ENCODE measurements at places on chromosomes 16 and 17. TPM values are rescaled to one million over a fixed set of nuclear protein-coding genes. Genes with fewer than 3 reads are reported as not detected.

SMIM36 gene
- polyA plus RNA-seq = not detected

- DNase-seq = no peak
These were observed 53.1 kb downstream of the HS3ST3B1 start for GRCh38 chr17:14353861-14354474.

- DNase-seq = peak; percentile 95
These were observed at the start of gene SUPT4H1 for GRCh38 chr17:58351831-58352595. Gene SUPT4H1 (minus strand): TSS chr17:58352201. CDS start chr17:58352135, 66 bp downstream.

CHRNE gene
- 0.13 TPM for polyA plus RNA-seq

DNA sequence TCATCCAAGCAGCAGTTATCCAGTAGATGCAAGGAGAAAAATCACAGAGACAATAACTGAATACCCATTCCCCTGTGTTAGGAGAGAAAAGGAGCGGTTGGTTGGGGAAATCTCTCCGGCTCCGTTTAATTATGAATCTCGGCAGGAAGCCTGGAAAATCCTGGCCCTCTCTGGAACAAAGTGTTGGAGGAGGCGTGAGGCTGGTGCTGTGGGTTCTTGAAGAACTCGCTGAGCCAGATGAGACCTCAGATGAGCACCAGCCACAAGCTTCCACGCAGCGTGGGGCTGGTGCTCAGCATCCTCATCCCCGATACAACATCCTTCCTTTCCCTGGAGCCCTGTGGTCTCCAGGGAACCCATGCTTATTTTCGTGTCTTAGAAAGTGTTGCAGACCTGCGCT lies 39.7 kb downstream of the CACNG4 start:
- DNase-seq = no peak

DNA sequence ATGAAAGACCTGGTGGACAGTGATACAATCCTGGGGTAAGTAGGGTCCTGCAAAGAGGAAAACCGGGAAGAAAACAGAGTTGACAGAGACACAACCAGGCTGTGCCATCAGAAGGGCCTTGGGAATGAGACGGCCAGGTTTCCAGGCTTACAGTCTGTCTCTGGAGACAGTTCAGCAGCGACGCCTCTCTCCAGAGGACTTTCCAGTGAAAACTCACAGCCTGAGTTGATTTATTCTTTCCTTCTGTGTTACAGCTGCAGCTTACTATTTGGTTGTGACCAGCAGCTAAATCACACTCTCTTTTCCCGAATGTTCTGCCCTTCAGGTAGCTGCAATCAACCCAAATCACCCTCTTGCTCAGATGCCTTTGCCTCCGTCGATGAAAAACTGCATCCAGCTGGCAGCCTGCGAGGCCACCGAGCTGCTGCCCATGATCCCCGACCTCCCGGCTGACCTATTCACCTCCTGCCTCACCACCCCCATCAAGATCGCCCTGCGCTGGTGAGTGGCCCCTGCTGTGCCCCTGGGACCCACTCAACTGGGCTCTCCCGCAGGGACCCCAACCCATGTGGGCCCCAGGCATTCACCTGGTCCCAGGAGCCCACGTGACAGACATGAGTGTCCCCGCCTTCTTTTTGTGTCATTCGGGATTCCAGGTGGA lies 209.2 kb downstream of the RPTOR start:
- no peak for DNase-seq

DNA sequence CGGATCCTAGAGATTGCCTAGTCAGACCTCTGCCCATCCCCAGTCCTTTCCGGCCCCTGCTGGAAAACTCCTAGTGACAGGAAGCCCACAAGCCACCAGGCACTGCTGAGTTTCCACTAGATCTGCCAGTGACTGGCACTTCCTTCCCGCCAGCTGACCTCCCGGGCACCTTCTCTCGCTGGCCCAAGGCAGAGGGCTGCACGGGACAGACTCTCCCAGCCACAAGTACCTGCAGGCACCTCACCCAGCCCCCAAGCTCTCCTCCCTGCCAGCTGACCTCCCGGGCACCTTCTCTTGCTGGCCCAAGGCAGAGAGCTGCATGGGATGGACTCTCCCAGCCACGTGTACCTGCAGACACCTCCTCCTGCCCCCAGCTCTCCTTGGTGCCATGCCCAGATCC lies 66.3 kb upstream of the DOC2B start:
- no peak for DNase-seq

GRCh38 chr16:86571530-86571915 lies 4.9 kb downstream of the FOXC2 start:
- no peak for DNase-seq

GRCh38 chr16:397135-397661 lies at the start of gene NME4:
Gene NME4 (plus strand): TSS chr16:397199. CDS start chr16:397223, 24 bp downstream.
- DNase-seq = no peak

DNA sequence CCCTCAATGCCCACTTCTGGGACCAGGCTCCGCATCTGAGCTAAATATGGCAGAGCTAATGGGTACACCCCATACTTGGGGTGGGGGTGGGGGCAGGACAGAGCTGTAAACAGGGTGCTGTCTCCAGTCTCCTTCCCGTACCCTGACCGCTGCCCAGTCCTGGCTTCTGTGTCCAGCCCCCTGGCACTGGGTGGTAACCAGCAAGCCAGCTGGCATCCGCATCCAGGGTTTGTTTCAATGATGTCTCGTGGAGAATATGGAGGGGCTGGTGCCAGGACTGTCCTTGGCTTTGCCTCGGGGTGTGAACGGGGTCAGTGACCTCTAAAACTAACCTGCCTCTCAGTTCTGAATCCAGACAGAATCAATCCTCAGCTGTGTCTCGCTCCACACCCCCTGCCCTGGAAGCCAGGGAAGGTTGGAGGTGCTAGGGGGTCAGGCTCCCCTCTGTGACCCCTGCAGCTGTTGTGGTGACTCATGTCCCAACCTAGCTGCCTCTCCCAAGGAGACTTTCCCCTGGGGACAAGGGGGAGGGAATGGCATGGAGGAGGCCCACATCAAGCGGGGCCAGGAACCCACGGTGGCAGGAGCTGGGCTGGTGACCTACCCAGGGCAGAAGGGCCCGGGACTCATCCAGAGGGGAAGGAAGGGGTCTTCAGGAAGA lies 1.5 kb upstream of the PNMT start:
- DNase-seq = no peak

DNA sequence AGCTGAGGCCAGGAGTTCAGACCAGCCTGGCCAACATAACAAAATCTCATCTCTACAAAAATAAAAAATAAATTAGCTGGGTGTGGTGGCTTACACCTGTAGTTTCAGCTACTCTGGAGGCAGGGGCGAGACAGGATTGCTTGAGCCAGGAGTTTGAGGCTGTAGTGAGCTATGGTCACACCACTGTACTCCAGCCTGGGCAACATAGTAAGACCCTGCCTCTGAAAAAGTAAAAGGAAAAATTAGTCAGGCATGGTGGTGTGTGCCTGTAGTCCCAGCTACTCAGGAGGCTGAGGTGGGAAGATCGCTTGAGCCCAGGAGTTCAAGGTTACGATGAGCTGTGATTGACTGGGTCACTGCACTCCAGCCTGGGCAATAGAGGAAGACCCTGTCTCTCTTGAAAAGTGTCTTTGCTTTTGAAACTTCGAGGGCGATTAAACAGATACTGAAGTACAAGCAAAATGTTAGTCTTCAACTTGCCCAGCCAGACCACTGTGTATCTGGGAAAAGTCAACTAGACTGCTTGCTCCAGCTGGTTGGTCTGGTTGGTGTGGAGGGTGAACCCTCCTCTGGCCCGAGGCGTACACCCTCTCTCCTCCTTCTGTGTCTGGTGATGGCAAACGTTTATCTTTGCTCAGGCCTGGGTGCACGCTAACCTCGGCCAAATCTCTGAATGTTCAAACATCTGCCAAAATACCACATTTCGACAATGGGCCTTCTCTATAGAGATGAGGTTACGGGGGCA lies 174.9 kb downstream of the RAB11FIP4 start:
- DNase-seq = no peak

CDH8 gene
- 0.23 TPM for polyA plus RNA-seq

GNG13 gene
- polyA plus RNA-seq = not detected

DNA sequence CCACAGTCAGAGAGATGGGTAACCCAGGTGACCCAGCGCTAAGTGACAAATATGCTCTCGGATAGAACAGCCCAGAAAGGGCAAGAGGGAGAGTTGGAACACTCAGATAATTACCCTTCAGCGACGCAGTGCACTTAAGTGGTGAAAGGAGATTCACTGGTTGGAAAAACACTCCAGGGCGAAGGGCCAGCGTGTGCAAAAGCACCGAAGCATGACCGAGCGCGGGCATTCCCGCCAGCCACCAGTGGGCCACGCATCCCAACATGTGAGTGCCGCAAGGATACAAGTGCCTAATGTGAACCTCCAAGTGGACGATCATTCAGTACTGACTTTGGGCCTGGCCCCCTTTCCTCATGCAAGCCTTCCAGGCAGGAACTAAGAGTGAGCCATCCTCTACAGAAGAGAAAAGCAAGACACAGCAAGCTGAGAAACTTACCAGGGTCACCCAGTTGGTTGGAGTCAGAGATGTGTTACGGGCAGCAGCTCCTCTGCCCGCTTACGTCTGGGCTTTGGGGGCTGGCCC lies 258.4 kb downstream of the C16orf95 start:
- no peak for DNase-seq

- DNase-seq = no peak
These were observed 42.5 kb downstream of the ERN1 start for GRCh38 chr17:64087252-64088005.

FOXN1 gene
- polyA plus RNA-seq = not detected

DNA sequence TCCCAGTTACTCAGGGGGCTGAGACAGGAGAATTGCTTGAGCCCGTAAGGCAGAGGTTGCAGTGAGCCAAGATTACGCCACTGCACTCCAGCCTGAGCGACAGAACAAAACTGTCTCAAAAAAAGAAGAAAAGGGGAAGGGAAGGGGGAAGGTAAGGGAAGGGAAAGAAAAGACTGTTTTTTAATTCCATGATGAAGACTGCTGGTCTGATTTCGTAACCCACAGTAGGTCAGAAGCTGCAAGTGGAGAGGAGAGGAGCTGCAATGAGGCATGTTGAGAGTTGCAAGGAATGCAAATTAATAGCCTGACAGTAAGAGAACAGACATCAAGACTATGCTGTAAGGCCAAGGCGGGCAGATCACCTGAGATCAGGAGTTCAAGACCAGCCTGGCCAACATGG lies 33.3 kb downstream of the HELZ start:
- DNase-seq = no peak

KRTAP4-9 gene
- polyA plus RNA-seq = not detected

PRR15L gene
- polyA plus RNA-seq = 0.88 TPM

FGF11 gene
- 1.5 TPM for polyA plus RNA-seq

DNA sequence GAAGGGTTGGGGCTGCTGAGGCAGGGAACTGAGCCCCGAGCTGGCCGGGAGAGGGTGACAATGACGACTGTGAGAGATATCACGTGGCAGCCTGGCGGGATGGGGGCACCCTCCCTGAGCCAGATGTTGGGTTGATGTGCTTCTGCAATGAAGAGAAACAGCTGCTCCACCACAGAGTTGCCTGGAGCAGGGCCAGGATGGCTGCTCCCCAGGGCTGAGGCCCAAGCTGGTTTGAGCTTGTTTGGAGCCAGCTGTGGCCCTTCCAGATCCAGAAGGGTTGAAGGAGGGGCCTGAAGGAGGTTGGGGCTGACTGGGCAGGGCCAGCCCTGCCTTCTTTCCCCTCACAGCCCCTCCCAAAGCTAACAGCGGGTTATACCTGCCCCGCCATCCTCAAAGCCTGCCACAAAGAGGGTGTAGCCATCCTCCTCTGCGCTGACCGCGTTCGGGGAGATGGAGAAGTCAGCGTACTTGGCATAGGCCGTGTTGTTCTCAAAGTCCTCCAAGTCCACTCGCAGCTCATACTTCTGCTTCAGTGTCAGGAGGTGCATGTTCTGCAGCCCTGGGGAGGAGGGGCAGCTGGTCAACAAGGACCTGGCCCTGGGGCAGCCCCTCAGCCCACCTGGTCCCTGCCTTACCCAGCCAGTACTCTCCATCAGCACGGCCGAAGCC lies 2.1 kb downstream of the MFAP4 start:
- no peak for DNase-seq

CTRB1 gene
- not detected for polyA plus RNA-seq

NCOR1 gene
- polyA plus RNA-seq = 60.8 TPM

DNA sequence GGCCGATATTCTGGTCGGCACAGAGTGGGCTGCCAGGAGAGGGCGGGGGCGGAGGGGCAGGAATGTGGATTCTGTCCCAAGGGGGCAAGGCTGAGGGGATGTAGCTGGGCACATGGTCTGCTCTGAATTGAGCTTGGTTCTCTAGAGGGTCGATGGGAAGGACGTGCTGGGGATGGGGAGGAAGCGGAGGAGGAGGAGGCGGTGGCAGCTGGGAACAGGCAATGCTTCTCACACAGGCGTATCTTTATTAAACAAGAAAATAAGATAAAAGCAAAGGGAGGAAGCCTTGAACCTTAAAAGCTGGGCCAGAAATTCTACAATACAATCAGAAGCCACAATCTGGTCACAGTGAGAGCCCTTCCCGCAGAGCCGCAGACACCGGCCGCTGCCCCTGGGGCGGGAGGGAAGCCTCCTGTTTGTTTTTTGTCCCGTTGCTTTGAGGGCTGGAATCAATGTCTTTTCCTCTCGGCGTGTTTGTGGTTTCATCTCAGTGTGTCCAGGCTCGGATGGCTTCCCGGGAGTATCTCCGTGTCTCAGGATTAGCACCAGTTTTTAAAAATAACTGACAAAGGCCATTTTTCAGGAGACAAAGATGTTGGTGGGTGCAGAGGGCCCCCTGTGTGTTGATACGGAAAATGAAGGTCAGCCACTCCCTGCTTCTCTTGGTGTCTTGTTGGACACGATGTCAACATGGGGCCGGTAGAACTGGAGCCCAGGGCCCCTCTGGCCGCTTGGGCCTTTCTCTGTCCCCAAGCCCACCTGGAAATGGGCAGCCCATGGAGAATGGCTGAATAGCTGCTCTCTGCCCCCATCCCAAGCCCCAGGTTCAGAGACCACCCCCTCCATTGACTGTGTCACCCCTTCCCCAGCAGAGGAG lies 12.3 kb upstream of the SLC7A5 start:
- DNase-seq = no peak

DNA sequence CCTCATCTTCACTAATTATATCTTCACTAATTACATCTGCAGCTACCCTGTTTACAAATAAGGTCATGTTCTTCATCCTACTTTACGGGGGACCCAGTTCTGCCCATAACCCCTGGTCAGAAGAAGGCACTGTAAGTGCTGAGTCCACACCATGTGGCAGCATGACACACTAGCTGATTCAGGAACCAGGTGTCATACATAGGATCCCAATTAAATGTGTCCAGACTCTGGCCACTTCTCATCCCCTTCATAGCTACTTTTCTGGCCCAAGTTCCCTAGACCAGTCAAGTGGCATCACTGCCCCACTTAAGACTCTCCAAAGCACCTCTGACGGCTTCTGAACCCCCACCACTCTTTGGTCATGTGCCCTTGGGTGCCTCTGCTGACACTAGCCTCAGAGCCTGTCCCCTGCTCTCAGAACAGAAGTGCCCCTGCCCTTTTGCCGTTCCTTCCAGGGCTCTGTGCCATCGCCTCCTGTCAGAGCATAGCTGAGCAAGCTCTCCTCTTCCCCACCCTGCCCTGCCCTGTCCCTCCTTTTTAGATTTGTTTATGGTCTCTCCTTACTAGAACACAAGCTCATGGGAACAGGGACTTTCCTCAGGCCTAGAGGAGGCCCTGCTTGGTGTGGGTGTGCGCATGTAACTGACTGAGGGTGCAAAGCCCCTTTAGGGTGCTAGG lies 61.1 kb downstream of the B9D1 start:
- no peak for DNase-seq

- no peak for DNase-seq
These were observed 114.7 kb downstream of the C16orf78 start for GRCh38 chr16:49488336-49488735.
